ENCODE measurements at places on chromosomes 12 and 14.

DNA sequence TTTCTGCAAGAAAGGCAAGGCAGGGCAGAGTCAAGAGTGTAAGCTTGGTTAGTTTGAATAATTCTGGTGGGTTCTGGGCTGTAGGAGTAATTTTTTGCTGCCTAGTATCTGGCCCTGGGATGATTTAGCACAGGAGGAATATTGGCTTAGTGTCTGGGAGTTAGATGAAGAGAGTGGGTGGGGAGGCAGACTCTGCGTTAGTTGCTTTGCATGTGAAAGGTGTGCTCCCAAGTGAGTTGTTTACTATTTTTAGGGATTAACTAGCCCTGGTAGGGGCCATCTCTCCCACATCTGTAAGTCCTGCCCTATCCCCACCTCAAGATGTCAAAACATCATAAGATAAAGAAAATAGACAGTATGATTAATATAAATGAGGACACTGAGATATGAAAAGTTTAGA lies 249.7 kb downstream of the LRIG3 start:
- no peaks in the 10 kb centered on the region for H3K36me3 ChIP-seq
- peak; percentile 57 for DNase-seq
- no peak overlapping the region for H3K4me3 ChIP-seq

- DNase-seq: peak; percentile 86
- H3K36me3 ChIP-seq: peaks cover 10% of the 10 kb centered on the region
- H3K27ac ChIP-seq: no peak overlapping the region
- no peaks in the 10 kb centered on the region for H3K27me3 ChIP-seq
- H3K4me3 ChIP-seq: no peak overlapping the region
Measured at GRCh38 chr12:53061404-53062010, 11.6 kb downstream of the TNS2 start.

- no peak overlapping the region for H3K27ac ChIP-seq
- no peaks in the 10 kb centered on the region for H3K27me3 ChIP-seq
- H3K4me3 ChIP-seq: no peak overlapping the region
- H3K4me1 ChIP-seq: no peaks in the 10 kb centered on the region
Measured at GRCh38 chr12:92055877-92056276, 89.8 kb downstream of the BTG1 start.

- H3K4me3 ChIP-seq: no peak overlapping the region
- DNase-seq: no peak
- no peaks in the 10 kb centered on the region for H3K36me3 ChIP-seq
- H3K27me3 ChIP-seq: no peaks in the 10 kb centered on the region
- no peaks in the 10 kb centered on the region for H3K4me1 ChIP-seq
- no peak overlapping the region for H3K27ac ChIP-seq
Measured at GRCh38 chr14:38197001-38197783, 10.5 kb upstream of the SSTR1 start.

DNA sequence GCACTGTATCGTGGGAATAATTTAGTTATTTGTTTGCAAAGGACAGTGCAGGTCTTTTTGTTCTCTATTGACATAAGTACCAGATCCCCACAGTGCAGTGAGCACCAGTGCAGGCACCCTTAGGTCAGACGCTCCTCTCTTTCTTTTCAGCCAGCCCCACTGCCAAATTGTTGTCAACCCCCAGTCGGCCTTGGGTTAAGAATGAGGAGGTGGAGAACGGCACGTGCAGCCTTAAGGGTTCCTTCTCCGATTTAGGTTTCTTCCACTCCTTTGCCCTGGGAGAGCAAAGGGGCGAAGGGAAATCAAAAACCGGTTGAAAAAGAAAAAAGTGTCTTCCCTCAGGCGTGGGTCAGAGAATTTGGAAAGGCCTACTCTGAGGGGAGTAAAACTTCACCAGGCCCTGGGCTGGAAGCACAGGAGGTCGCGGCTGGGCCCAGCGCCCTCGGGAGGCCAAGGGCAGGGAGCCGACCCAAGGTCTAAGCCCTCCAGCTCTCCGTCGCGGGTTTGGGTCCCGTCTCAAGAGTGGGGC lies 4.3 kb downstream of the PAX9 start:
- DNase-seq: no peak
- H3K4me3 ChIP-seq: no peak overlapping the region
- no peak overlapping the region for H3K27ac ChIP-seq

GRCh38 chr12:120725151-120725658 lies 421 bp upstream of the ACADS start:
- H3K36me3 ChIP-seq: peaks cover 45% of the 10 kb centered on the region
- H3K27me3 ChIP-seq: no peaks in the 10 kb centered on the region
- no peak for DNase-seq

DNA sequence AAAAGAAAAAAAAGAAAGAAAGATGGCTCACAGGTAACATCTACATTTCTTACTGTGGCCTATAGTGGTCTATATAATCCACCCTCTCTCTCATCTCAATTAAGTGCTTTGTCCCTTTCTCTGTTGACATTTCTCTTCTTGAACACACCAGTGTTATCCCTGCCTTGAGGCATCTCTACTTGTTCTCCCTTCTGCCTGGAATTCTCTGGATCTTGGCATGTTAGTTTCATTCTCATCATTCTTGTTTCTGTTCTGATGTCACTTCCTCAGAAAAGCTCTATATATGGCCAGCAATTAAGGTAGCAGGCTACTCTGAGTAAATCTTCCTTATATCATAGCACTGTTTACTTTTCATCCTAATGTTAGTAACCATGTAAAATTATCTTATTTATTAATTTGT lies 155.7 kb upstream of the PDZRN4 start:
- no peak for DNase-seq
- H3K4me1 ChIP-seq: no peaks in the 10 kb centered on the region

- no peaks in the 10 kb centered on the region for H3K4me1 ChIP-seq
- H3K27me3 ChIP-seq: no peaks in the 10 kb centered on the region
- H3K36me3 ChIP-seq: no peaks in the 10 kb centered on the region
- no peak overlapping the region for H3K4me3 ChIP-seq
Measured at GRCh38 chr14:61662437-61663311, 32.6 kb upstream of the HIF1A start.

- no peak overlapping the region for H3K27ac ChIP-seq
- H3K4me3 ChIP-seq: no peak overlapping the region
- H3K36me3 ChIP-seq: no peaks in the 10 kb centered on the region
- no peaks in the 10 kb centered on the region for H3K27me3 ChIP-seq
- H3K4me1 ChIP-seq: no peaks in the 10 kb centered on the region
Measured at GRCh38 chr12:71144682-71145081, 13.1 kb downstream of the TSPAN8 start.
